ENCODE measurements at places on chromosomes 11 and 22. TPM values are rescaled to one million over a fixed set of nuclear protein-coding genes. Genes with fewer than 3 reads are reported as not detected.

The NCF4 gene
- 3.0 TPM for total RNA-seq

The PIH1D2 gene
- total RNA-seq = 7.2 TPM

The DEUP1 gene
- 1.8 TPM for total RNA-seq

The MMP27 gene
- total RNA-seq = not detected

The PICK1 gene
- total RNA-seq = 39.2 TPM

The FOLH1 gene
- total RNA-seq = 4.6 TPM

Measured in diencephalon (tissue), 1 donor.